ENCODE measurements at places on chromosomes 7 and 10.
A peak's percentile ranks its signal among the peaks of the same experiment; 100 is the strongest.

DNA sequence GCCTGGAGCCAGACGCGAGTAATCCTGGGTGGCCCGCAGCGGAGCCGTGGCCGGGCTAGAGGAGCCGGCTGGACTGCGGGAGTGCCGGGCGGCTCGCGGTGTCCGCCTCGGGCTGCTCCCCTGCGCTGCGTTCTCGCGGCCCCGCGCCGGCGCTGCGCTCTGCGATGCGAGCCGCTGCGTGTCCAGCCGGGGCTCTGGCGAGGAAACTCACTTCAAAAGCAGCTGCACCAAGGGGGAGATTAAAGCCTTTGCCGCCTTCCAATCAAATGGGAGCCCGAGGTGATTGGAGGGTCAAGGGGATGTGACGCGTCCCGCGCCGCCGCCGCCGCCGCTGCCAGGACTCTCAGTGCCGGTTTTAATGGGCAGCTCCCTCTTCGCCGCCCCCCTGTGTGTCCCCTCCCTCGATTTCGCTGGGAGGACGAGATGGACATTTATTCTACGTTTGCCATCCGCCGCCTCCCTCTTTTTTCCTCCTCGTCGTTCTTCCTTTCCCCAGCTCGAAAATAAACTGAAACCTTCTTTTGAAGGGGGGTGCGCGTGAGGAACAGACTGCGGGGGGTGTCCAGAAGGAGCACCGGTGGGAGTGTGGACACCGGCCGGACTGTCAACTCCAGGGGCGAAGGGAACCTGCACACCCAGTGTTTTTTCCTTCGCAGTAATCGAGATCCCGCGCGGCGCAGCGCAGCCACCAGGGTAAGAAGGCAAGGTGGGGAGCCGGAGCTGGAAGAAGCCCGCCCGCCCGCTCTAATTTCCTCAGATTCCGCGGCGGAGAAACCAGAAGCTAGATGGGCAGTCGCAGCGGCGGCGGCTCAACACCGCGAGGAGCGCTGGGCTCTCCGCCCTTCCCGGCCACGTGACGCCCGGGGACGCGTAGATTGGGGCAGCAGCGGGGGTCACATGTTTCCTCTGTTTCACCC is at the start of gene ZNF503:
Gene ZNF503 (minus strand): TSS at position 196 of the 917 bp plus-strand sequence. CDS start 345 bp downstream, outside the sequence.
- DNase-seq, result no peak

- no peak for DNase-seq
These were observed 19.4 kb downstream of the SLK start for GRCh38 chr10:103986360-103986759.

GRCh38 chr7:41135511-41135910 is 567.4 kb downstream of the INHBA start:
- no peak for DNase-seq

GRCh38 chr7:124113045-124113444 is 80.2 kb upstream of the TMEM229A start:
- no peak for DNase-seq

DNA sequence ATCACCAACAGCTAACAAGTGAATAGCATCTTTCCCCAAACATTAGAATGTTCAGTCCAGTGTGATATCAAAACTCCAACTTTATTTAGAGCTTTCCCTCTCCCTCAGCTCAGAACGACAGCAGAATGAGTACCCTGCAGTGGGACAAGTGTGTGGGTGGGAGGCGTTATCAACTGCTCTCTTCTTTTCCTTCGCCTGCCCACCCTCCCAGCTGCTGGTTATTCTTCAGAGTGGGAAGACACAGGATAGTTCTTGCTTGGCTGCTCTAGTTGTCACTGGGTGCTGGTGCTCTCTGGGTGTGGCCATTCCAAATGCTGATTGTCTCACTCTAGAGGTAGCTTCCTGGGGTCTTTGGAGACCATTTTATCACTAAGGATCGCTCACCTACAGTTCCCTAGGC is 13.7 kb upstream of the FAM241B start:
- DNase-seq, result no peak

- DNase-seq, result peak; percentile 45
These were observed 569 bp downstream of the ZNF316 start for GRCh38 chr7:6637544-6638229.

GRCh38 chr7:95317546-95317945 is 6.8 kb downstream of the PON1 start:
- no peak for DNase-seq

DNA sequence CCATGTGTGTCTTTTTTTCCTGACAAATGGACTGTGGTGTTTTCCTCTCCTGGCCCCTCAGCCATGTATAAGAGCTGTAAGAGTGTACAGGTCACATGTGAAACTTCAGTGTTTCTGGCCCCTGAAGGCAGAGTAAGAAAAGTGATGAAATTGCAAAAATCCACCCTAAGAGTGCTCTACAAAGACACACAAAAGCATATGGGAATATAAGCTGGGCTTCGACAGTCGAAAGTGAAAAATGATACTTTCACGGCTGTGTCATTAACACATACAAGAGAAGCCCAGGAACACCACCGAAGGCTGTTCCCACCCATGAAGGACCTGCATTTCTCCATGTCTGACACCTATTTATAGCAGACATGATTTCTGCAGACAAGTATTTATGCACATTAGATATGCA is 192.2 kb downstream of the PARD3 start:
- DNase-seq, result no peak

GRCh38 chr7:112080978-112081377 is 125.2 kb downstream of the DOCK4 start:
- no peak for DNase-seq

DNA sequence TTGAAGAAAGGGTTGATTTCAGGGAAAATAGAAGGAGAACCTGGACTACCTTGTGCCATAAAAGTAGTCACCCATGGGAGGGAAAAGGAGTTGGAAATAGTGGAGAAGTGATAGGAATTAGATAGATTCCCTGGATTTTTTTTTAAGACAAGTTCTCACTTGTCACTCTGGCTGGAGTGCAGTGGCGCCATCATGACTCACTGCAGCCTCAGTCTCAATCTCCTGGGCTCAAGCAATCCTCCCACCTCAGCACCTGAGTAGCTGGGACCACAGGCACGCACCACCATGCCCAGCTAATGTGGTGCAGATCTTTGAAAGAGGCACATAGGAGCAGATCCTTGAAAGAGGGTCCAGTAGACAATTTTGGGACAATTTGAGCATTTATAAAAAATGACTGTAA is 9.5 kb upstream of the BLNK start:
- no peak for DNase-seq

GRCh38 chr7:128203047-128203491 is 38.0 kb upstream of the LEP start:
- DNase-seq, result no peak

DNA sequence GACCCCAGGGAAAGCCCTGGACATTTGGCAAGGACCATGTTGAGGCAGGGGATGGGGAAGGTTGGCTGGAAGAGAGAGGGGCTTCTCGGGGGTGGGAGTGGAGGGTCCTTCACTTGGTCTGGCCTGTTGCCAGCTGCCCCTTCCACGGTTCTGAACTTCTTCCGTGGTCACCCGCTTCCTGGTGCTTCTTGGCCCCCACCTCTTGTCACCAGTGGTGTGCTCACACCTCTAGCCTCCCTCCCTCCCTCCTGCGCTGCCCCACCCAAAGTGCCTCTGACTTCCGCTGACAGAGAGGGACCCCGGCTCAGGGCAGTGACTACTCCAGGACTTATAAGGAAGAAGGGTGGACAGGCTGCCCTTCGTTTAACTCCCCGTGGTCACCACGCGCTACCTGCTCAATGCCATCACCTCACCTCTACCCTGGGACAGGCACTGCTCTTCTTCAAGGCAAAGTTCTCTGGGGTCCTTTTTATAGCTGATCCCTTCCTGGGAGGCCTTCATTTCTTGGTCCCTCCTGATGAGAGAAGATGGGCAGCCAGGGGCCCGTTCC is at the start of gene MUC12:
Gene MUC12 (plus strand): TSS at position 500 of the 550 bp plus-strand sequence. CDS start 58 bp downstream, outside the sequence.
- DNase-seq, result no peak

GRCh38 chr7:3578399-3578798 is 277.3 kb downstream of the SDK1 start:
- DNase-seq, result no peak

GRCh38 chr10:69009360-69009759 is 20.8 kb downstream of the KIFBP start:
- no peak for DNase-seq

DNA sequence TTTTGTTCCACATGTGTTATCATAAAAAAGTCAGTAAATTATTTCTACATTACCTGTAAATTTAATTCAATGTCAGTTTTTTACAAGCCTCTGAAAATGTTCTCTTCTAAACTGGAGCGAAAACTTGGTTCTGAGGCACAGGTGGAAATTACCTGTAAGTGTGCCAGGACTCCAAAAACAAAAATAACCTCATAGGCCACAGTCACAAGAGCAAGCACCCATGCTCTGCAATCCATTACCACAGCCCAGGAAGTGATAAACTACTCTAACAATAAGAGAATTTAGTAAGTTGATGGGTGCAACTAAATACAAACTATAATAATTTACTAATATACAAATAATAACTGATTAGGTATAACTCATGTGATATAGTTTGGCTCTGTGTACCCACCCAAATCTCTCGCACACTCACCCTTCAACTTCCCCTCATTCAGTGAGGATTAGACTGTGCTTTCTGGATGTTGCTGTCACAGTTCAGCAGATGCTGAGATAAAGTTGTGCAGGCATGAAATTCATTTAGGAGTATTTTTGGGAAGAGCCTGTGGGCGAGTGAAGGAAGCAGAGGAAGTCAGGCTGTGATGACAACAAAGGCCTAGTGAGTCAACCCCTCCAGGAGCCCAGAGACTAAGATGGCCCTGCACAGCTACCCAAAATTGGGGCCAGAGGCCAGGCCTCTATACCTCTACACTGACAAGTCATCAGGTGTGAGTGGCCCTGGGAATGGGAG is 16.3 kb upstream of the GIMAP6 start:
- DNase-seq, result no peak

DNA sequence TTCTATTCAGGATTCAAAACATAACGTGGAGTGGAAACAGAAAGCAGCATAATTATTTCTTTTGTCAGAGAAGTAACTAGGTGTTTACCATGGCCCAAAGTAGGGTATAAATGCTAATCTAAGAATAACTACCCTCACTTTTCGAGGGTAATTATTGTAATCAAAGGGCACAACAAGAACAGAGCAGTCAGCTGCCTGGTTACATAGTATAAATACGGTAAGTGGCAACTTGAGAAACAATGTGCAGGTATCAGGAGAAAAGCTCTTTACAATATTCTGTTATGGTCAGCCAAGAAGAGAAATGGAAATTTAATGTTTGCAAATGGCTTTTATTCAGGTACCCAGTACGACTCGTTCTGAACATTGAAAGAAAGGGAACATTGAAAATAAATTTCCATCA is 242.0 kb upstream of the NPY start:
- no peak for DNase-seq

- DNase-seq, result no peak
These were observed 630.8 kb downstream of the ANKRD7 start for GRCh38 chr7:118855290-118855689.

GRCh38 chr10:7436490-7437100 is 25.8 kb upstream of the SFMBT2 start:
- no peak for DNase-seq

GRCh38 chr10:82294874-82295378 is 419.9 kb downstream of the NRG3 start:
- no peak for DNase-seq

GRCh38 chr7:50727072-50727471 is 55.6 kb downstream of the GRB10 start:
- DNase-seq, result no peak

DNA sequence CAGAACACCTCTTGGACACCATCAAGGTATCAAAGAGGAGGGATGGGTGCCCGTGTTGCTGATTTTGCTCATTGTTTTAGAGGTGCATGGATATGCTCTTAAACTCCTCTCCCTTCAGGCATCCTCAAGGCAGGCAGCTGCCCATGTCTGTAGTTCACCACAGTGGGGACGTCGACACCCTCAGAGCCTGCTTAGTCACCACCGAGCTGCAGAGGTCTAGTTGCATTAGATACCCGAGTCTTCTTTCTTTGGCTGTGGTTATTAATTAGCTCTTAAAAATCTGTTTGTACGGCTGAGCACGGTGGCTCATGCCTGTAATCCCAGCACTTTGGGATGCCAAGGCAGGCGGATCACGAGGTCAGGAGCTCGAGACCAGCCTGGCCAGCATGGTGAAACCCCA is 24.7 kb upstream of the TSPAN13 start:
- DNase-seq, result no peak

- DNase-seq, result no peak
These were observed 335.4 kb downstream of the CXCL12 start for GRCh38 chr10:44049301-44050015.

- no peak for DNase-seq
These were observed 1.5 kb upstream of the ZNF438 start for GRCh38 chr10:31033147-31033546.

GRCh38 chr7:135768467-135768866 is 19.9 kb upstream of the FAM180A start:
- no peak for DNase-seq

DNA sequence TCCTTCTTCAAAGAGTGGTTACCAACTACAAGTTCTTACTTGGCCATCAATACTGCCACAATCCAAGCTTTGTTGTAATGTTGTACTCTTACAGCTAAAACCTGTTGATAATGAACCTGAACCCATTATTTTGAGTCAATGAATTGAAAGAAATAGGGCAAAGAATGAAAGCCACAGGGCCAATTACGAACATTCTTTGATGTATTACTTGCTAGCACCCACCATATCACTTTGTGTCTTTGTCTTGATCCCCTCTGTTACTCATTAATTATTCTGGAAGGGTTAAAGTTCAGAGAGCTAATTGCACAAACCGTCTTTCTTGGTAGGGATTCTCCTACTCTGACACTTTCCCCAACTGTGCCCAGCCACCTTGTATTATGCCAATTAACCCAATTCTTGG is 53.2 kb upstream of the TFEC start:
- DNase-seq, result no peak

GRCh38 chr7:94375691-94376090 is 19.0 kb upstream of the COL1A2 start:
- DNase-seq, result no peak

All from stimulated activated CD4-positive, alpha-beta T cell treated with anti-CD3 and anti-CD28 coated beads, Interleukin-15, amount 100 ng/mL, for 1 hour (primary cell).